Lower leg skin (tissue), 4 donors: ENCODE measurements at places on chromosomes 5 and 9.

- no peak for DNase-seq
These were observed 1162.9 kb upstream of the WWC1 start for GRCh38 chr5:167128581-167128980.

- DNase-seq = no peak
These were observed 94.2 kb upstream of the RUSC2 start for GRCh38 chr9:35395706-35396101.

- no peak for DNase-seq
These were observed 410.9 kb downstream of the BNC2 start for GRCh38 chr9:16459421-16460148.

DNA sequence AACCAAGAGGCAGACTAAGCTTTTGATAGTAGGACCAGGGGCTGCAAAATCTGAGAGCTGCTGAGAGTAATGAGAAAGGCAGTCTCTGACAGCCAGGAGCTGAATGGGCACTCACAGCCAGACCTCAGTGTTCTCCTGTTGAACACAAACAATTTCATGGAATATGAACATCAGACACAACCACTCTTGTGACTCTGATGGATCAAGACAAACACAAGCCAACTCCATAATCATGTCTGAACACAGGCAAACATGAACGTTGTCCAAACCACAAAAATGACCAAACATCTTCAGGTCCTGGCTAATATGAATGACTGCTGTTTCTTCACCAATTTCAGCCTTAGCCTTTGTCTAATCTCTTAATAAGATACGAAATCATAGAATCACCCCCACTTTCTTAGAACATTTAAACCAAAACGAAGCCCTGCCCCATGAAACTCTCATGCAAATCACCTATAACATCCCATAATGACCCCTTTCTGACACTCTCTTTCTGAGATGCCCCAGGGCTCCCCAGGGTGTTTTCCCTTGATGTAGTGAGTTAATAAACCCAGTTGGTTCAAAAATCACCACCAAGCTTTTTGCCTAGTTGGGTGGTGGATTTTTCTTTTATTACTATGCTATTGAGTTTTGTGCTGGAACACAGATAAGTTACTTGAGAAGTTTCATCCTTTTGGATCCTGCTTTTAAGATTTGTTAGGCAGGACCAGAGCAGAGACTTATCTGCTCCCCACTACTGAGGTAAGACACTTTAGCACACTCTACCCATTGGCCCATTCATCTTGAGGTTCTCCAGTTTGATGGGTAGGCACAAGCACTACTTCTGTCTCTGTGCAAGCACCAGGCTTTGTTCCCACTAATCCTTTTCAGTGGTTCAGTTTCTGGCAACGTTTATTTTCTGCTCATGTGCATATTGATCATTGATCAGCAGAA, 5.9 kb upstream of the ERAP2 start:
- DNase-seq = no peak

DNA sequence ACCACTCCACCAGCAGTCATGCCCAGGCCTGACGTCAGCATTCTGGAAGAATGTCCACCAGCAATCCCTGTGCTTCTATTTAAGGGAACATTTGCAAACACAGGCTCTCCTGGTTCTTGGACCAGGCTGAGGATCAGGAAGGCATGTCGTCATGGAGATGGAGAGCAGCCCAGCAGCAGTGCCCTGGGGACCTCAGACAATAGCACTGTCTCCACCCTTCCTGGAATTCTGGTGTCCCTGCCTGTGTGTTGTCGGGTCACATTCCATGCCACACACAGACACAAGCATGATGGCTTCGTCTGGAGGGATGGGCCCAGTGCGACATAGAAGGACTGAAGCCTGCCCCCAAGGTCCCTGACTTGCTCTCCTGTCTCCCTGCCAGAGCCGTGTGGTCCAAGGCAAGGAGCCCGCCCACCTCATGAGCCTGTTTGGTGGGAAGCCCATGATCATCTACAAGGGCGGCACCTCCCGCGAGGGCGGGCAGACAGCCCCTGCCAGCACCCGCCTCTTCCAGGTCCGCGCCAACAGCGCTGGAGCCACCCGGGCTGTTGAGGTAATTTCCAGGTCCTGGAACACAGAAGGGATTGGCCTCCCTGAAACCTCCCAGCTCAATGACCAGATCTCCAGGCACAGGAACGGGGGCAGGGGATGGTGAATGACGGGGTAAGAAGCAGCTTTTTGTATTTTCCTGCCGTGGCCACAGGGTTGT, 43.8 kb downstream of the STOM start:
- DNase-seq = peak; percentile 94
